ENCODE measurements at places on chromosomes 11 and 22.
A peak's percentile ranks its signal among the peaks of the same experiment; 100 is the strongest.

DNA sequence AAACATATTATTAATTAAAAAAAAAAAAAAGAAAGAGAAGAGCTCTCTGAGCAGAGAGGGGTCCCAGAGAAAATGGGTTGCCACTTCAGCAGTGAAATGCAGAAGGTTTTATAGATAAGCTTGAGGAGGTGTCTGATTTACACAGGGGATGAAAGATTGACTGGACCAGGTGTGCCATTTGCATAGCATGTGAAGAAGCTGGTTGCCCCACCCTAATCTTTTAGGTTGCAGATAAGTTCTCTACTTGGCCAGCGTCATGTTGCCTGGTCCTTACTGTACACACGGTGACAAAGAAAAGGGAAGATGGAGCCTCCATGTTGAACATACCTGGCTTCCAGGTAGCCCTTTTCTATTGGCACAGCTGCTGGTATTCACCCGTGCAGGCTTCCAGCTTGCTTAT is 41.4 kb downstream of the MS4A2 start:
- no peak for DNase-seq

GRCh38 chr11:64358536-64358906 is 441 bp upstream of the RPS6KA4 start:
- DNase-seq = no peak

DNA sequence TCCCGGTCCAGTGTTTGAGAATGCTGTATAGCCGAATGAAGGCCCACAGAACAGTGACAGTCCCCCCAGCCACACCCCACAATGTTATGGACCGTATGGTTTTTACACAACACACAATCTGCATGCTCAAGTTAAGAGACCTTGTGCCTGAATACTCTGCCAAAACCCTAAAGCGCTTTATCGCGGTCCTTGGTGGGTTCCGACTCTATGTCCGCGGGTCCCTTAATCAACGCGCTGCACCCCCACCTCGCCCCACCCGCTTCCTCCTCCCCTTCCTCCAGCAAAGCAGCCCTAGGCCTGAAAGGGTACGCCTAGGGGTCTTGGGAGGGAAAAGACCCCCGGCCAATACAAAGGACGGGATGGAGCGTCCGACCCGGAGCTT is 442 bp downstream of the COPB1 start:
- peak; percentile 13 for DNase-seq

GRCh38 chr11:131677828-131678470 is 307.5 kb downstream of the NTM start:
- DNase-seq = no peak

- DNase-seq = no peak
Observed at GRCh38 chr22:37351232-37351631, 68.9 kb downstream of the CYTH4 start.

GRCh38 chr22:36330655-36331305 is 57.0 kb downstream of the MYH9 start:
- no peak for DNase-seq

DNA sequence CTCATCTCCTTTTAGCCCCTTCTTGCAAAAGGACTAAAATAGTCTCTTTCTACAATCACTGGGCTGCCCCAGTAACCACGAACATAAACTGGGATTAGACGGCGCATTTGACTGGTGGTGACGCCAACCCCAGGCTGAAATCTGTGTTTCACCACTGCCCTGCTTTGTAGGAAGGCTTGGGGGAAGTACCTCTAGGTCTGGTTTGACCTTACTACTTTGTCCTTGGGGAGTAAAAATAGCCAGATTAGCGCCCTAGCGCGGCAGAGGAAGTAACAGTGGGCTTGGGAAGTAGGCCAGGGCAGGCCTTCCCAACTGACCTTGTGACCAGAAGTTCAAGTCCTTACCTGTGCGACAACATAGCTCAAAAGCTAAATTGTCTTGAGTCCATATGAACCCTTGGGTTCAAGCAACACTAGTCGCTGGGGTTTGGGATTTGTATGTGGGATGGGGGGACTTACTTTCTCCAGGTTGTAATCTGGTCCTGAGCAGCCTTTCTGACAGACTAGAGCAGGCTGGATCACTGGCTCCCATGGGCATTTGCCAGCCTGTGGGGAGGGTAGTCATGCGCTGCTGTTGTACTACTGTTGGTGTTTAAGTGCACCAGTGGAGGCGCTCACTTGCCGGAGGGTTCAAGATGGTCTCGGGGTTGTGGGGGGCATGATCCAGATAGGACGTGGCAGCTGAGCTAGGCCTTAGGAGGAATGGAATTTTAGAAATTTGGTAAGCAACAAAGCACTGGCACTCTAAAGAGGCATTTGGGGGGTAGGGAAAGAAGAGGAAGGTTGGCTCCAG is 953 bp upstream of the PACS1 start:
- peak; percentile 53 for DNase-seq

- no peak for DNase-seq
Observed at GRCh38 chr11:10494636-10495463, 39.8 kb downstream of the AMPD3 start.

GRCh38 chr22:31177420-31178162 is 17.6 kb downstream of the RNF185 start:
- DNase-seq = peak; percentile 45

GRCh38 chr11:61486779-61487178 is 21.8 kb upstream of the LRRC10B start:
- DNase-seq = no peak

DNA sequence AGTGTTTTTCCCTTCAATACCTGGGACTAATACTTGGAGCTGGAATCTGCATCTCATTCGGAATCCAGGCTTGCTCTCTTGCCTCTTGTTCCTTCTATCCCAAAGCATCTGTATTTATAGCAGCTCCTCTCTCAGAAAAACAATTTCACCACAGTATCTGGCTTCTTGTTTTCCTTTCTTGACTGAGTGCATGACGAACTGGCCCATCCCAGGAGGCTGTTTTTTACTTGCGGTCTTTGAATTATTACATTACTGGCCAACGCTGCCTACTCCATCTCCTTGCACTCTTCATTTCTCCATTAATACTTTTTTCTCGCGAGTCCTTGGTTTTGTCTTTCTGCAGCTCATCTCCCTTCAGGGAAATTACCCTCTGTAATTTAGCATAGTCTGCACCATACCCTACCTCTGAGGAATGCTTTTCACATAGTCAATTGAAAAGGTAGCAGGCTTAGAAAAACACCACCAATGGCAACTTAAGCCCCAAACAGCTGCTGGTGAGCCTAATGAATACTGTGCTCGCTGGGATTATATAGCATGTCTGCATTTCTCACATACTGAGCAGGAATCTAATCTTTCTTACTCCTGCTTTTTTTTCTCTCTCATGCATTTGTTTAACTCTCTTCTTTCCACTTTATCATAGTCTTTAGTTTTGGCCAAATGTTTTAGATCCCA is 277.4 kb upstream of the SESN3 start:
- DNase-seq = no peak

- no peak for DNase-seq
Observed at GRCh38 chr22:30885001-30885366, 83.6 kb downstream of the MORC2 start.

GRCh38 chr22:31323578-31324550 is 22.3 kb downstream of the PATZ1 start:
- DNase-seq = no peak

- no peak for DNase-seq
Observed at GRCh38 chr11:14041040-14041439, 78.5 kb downstream of the SPON1 start.

GRCh38 chr11:27234043-27234668 is 128.9 kb downstream of the CCDC34 start:
- DNase-seq = no peak

DNA sequence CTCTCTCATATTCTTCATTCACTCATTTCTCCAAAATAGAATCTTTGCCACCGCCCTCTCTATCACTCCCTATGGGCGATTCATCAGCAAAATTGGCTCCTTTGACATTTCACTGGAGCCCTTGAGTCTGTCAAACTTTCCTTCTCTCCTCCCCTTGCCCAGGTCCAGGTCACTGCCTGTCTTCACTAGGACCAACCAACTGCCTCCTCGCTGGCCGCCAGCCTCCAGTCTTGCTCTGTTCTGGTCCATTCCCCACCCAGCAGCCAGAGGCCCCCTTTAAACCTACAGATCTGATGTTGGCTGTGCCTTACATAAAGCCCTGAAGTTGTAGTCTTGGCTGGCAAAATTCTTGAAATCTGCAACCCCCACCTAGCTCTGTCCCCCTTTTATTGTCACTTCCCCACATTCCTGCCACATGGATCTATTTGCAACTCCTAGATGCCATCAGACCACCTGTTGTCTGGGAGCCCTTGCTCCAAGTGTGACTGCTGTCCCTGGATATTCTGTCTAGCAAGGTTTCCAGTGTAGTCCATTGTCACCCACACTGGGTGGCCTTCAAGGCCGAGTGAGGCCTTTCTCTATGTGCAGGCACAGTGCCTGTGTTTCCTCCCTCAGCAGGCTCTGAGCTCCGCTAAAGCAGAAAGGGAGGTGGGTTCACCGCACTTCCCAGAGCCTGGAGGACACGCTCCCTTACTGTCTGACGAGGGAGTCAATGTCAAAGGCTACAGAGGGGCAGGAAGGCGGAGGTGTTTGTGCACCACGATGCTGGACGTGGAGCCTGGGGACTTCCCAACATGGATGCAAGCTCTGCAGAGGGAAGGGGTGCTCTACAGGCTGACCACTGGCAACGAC is 25.5 kb downstream of the MYEOV start:
- DNase-seq = no peak

DNA sequence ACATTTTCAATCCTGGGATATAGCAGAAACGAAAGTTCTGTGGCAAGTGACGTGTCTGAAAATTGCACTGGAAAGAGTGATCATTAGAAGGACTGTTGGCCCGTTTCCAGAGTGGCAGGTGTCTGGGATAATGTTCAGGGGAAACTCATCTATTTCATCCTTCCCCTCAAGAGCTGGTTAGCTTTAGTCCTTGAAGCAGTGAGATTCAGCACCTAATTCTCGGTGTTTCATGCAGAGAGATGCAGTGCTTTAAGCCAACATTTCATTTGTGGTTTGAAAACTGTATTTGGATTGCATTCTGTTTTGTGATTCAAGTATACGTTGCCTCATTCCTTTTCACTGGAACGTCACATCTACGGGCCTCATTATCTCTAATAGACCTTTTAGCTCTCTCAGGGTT is 205.0 kb upstream of the RAG2 start:
- no peak for DNase-seq

- no peak for DNase-seq
Observed at GRCh38 chr11:102414559-102414958, 38.0 kb downstream of the TMEM123 start.

DNA sequence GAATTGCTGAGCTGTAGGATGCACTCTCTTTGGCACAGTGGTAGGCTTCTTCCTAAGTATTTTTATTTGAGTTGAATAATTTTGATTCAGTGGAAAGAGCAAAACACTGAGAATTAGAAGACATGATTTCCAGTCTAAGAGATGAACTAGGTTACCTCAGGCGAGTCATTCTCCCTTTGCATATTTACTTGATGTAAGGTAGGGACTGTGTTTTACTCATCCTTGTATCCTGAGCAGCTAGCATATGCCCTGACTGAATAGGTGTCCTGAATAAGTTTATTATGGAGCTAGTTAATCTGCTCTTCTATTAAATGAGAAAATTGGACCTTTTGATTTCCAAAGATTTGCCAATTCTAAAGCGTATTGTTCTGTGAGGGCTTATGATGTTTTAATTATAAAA is 50.7 kb downstream of the STIM1 start:
- no peak for DNase-seq

GRCh38 chr22:39146256-39147101 is 6.0 kb downstream of the CBX7 start:
- no peak for DNase-seq

- DNase-seq = no peak
Observed at GRCh38 chr11:11672101-11672500, 50.3 kb upstream of the GALNT18 start.

- DNase-seq = no peak
Observed at GRCh38 chr11:68804786-68805185, 36.9 kb downstream of the CPT1A start.

DNA sequence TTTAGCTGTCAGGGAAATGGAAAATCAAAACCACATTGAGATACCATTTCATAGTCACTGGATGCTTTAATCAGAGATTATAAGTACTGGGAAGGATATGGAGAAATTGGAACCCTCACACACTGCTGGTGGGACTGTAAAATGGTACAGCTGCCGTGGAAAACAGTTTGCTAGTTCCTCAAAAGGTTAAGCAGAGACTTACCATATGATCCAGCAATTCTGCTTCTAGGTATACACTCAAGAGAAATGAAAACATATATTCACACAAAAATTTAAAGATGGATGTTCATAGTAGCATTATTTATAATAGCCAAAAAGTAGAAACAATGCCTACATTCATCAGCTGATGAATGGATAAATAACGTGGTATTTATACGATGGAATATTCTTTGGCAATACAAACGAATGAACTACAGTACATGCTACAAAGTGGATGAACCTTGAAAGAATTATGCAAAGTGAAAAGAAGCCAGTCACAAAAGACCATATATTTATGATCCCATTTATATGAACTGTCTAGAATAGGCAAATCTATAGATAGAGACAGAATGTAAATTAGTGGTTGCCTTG is 23.0 kb downstream of the RNF121 start:
- no peak for DNase-seq

DNA sequence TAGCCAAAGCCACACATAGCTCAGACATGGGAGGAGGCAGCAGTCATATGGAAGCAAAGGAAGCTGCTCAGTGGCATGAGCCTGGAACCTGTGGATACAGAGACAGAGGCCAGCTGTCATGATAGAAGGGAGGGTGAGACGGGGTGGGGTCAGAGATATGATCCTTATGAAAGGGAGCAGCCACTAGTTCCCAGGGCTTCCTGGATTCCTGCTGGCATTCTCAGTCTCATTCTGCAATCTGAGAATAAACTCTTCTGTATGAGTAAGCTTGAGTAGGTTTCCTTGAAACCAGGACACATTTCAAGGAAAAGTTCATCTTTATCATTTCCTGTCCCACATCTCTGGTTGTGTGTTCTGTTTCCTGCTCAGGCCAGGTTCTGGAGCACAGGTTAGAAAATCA is 220.2 kb upstream of the SNX19 start:
- no peak for DNase-seq

DNA sequence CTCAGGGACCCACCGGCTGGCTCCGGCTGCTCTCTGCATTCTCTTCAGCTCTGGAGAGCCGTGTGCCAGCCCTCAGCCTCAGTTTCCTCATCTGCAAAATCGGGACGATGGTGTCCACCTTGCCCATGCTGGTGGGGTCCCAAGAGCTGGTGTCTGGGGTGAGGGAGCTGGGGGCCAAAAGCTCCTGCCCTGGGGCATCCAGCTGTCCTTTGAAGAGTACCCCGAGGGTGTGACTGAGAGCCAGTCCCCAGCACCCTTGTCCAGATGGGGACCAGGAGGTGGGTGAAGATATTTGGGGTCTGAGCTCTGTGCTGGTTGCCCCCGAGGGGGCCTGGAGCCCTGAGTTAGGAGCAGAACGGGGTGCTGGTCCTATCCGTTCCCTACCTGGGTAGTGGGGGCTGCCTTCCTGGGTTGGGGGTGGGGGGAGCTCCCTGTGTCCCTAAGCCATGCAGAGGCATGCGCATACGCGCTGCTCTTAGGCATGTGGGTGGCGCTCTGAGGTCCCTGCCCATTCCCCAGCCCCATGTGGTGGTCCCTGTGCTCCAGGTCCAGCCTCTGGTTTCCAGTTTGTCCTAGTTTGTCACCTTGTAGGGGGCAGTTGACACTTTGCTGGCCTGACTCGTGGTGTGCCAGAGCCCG is 4.9 kb downstream of the LRP5 start:
- DNase-seq = no peak

- peak; percentile 34 for DNase-seq
Observed at GRCh38 chr11:43852057-43852636, 28.5 kb upstream of the ALKBH3 start.

- no peak for DNase-seq
Observed at GRCh38 chr22:32335471-32335870, 22.2 kb upstream of the RFPL3 start.

- no peak for DNase-seq
Observed at GRCh38 chr11:115421352-115421991, 82.7 kb downstream of the CADM1 start.

Data from SW 1271 (cell line).